H54 (cell line): ENCODE measurements at places on chromosomes 7 and 10.

DNA sequence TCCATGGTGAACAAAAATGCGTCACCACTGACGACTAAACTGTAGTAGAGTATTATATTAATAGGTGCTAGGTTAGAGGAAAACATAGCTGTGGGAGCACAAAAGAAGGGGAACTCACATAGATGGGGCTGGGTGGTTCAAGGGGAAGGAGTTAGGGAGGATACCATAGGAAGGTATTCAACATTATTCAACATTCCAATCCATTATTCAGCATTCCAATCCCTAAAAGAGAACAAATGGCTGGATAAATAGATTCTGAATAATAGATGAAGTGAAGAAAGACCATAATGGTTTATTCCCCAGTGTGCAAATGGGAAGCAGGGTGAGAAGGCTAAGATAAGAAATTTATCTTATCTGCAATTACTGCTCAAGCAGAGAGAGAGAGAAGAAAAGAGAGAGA is 61.4 kb downstream of the AASS start:
- DNase-seq: no peak

DNA sequence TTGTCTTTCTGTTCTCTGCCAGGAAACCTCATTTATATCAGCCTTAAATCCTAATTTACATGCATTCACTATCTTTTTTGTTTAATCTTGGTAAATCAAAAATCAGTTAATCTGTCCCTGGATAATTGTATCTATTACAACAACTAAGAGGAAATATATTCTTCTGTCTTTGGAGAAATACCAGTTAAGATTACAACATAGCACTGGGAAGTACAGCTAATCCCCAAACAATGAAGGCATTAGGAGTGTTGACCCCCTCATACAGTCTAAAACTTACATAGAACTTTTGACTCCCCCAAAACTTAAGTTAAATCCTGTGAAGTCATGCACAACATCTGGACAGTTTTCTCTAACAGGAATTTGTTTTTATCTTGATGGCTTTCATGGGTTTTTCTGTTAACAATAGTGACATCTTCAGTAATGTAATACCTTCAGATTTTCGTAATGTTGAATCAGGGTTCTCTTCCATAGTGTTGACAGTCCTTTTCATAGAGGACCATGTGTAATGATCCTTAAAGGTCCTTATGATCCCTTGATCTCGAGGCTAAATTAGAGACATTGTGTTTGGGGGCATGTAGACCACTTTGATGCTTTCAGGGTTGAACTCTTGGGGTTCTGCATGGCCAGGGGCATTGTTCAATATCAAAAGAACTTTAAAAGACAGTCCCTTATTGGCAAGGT is 24.1 kb upstream of the ABCC2 start:
- DNase-seq: no peak

GRCh38 chr7:36758879-36759278 is 34.6 kb upstream of the AOAH start:
- no peak for DNase-seq

GRCh38 chr7:7791523-7791922 is 73.1 kb upstream of the RPA3 start:
- DNase-seq: no peak

DNA sequence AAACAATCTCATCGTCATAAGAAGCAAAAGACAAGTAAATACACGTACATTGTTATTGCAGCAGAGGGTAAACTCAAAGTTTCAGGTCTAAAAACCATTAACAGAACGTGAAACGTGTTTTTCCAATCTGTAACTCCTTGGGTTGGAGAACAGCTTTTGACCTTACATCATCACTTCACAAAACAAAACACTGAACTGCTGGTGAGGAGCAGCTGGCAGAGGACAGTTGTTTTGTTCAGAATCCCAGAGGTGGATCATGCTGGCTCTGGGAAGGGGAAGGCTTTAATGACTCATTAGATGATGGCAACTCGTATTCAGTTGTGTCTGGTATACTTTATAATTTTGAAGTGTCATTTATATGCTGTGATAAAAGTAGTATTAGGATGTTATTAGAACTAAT is 923.0 kb upstream of the CELF2 start:
- DNase-seq: no peak

DNA sequence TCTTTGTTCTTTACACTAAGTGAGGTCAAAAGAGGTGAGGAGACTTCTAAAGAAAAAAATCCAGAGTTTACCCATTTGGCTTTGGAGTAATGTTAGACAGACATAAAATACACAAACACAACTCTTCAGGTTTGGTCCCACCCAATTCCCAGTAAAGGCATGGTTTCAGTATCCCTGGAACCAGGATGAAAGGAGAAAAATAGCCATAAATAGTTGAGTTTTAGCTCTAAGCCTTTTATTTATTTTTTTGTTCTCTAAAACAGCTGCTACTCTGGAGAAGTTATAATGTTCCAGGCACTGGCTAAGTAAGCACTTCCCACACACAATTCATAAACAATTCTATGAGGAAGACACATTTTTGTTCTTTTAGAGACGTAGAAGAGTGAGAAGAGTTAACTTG is 4.0 kb downstream of the ABCB1 start:
- no peak for DNase-seq

DNA sequence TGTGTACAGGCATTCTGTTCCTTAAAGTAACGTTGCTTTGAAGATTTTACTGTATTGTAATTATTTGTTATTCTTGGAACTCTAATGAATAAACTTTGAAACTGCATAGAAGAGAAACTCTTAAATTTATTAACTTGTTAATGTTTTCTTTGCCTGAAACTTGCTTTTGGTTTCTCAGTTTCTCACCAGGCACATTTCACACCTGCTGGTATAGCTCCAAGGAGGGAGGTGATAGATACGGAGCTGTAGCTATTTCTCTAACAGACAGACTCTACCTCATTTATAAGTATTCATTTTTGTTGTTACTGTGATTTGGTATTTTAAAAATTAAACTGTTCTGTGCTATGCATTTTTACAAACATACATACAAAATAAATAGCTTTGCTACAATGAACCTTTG is 32.7 kb downstream of the R3HCC1L start:
- DNase-seq: no peak

DNA sequence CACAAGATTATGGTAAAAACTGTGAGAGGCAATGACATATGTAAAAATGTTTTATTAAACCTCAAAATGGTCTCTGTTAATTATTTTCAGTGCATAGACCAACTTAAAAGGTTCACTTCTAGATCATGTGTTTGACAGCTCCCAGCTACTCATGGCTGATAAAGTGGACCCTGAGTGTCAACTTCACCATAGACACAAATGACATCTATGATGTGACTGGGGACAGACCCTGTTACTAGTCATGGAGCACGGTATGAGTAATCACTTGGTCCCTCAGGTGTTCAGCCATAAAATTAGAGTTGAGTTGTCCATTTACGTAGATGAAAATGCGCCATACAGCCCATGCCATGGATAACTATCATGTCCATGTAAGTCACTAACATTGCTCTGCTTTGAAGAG is 199.8 kb downstream of the ZNF365 start:
- no peak for DNase-seq

GRCh38 chr7:104795086-104795485 is 218.9 kb upstream of the KMT2E start:
- DNase-seq: no peak

DNA sequence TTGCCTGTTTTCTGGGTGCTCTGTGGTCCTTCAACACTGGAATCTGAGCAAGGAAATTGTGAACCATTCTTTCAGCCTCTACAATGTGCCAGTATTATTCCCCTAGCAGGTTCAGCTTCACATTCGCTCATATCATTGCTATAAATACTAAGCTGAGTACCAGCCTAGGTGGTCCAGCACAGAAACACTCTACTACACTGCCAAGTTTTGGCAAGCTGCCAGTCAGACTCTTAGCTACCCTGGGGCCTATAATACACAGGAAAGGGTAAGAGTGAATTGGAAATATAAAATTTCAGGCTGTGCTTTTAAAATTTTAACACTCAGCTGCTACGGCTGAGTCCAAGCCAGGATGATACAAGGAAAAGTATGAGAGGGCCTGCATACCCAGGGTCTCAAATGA is 49.9 kb upstream of the PPP1R3A start:
- DNase-seq: no peak

DNA sequence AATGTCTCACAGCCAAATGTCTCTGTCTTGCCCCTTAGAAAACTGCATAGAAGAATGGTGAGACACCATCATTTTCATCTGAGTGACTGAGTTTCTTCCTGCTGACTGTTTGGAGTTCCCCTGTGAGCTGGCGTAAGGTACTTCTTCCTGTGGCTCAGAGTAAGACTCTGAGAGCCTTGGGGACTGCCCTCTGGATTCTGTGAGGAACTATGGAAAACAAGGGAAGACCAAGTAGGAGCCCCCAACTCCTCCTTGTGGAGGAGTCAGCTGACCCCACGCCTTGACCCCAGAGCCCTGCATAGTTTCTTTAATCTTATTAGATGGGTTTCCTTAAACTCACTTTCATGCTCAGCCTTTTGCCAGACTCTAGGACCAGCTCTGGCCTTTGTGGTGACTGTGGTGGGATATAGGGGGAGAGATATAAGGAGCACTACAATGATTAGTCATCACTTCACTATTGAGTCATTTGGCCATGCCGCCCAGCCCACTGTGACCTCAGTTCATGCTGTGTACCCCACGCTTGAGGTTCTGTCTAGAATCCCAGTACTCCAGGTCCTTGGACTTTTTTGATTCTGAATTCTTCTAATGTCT is 51.8 kb upstream of the FAM133B start:
- no peak for DNase-seq

DNA sequence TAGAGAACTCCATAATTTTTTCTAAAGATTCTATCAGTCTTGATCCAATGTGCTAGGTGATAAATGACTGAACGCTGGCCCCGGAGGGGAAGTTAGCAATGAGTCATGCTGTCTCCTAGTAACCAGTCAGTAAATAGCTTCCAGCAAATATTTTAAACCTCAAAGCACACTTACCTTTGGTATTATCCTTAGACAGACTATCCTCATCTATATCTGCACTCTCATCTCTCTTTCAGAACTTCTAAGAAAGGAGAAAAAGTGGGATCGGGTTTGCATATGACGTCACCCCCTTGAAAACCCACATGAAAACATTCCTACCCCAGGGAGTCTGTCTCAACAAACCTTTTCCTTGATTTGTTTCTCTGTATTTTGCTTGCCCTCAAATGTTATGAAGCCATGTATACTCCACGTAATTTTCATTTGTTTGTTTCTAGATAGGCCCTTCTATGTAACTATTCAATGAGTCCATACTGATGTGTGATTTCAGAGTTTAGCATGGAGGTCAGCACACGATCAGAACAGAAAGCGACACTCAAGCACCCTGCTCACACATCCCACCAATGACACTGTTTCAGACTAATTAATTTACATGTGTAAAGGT is 174.9 kb upstream of the NRP1 start:
- DNase-seq: peak; percentile 38

- no peak for DNase-seq
Measured at GRCh38 chr7:133958822-133959221, 168.3 kb upstream of the LRGUK start.

DNA sequence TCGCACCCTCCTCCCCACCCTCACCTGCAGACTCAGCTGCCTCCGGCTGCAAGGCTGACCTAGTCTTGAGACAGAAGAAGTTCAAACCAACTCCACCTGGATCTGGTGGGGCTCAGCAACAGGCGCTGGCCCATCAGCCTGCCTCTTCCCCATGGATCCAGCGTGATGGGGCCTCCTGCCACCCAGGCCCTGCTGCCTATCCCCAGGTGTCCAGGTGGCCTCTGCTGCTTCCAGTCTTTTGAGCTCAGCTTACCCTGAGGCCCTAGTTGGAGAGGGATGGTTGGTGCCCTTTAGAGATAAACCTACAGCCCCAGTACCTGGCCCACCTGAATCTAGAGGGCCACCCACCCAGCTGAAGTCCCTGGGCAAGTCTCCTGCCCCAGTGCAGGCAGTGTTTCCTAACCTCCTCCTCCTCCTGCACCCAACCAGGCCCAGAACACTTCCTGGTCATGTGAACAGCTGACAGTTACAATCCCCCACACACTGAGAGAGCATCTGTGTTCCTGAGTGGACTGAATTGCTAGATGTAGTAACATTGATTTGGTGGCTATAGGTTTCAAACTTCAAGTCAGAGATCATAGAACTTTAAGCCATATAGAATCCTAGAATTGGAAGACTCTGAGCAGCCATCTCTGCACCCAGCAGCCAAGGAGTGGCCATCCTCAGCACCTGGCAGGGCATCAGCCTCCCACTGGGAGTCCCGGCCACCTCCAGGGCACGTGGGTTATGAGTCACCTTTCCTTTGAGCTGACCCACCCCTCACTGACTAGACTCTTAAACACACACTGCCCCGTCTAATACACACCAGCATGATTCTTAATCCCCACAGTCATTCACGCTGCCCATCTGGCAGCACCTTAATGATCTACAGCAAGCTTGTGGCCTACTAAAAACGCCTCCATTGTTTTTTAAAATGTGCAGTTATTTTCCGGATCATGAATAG is 51.9 kb downstream of the ALOX5 start:
- peak; percentile 91 for DNase-seq

GRCh38 chr10:132839061-132839460 is 53.1 kb upstream of the NKX6-2 start:
- DNase-seq: no peak

DNA sequence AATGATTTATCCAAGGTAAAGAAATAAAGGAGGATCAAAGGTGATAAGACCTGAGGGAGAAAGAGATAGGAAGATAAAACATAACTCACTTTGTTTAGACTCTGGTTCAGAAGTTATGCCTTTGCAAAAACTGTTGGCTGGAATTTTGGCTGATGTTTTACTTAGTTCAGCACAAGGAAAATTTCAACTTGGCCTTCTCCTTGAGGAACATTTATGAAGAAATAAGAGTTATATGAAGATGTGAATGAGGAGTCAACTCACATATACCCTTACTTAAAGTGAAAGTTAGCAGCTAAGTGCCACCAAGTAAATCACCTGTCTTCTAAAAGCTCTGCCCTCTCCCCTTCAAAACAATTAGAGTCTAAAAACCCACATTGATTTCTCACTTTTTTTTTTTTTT is 39.7 kb upstream of the COL1A2 start:
- DNase-seq: no peak

DNA sequence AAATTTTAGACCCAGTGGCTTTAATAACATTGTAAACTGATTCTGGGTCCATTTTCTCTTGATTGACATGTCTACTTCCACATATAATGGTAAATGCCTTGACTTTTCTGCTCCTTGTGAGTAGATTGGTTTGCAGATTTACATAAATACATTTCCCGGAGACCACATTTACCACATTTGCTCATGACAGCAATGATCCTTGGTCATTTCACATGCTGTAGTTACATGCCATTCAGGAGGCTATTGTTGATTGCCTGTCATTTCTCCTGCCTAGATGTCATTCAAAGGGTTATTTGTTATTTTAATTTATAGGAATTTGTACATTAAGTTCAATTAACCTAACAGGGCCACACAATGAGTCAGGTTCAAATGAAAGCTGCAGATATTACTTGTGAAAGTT is 280.5 kb downstream of the CNTNAP2 start:
- no peak for DNase-seq

DNA sequence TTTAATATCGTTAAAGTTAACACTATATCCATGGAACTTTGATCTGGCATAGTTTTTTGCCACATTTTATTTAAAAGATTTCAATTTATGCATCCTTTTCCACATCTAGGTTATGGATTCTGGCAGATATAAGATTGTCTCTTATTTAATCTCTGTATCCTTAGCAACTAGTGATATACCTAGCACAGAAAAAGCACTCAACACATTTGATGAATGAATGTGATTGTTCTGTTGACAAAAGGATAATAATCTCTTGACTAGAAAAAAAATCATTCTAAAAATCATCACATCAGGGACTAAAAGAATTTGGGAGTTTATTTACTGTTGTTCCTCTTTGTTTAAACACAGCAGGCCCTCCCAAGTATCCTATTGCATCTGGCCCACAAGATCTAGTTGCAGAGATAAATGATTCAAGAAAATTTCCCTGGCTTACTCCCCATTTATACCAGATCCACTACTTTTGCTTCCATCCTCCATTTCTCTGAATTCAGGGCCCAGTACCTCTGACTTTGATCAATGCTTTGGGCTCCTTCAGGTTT is 84.0 kb upstream of the C1GALT1 start:
- DNase-seq: no peak
